ENCODE measurements at places on chromosomes 1 and 21. TPM values are rescaled to one million over a fixed set of nuclear protein-coding genes. Genes with fewer than 3 reads are reported as not detected.

Gene CHIA
- not detected for total RNA-seq

Gene MAEL
- total RNA-seq = not detected

Gene HJV
- not detected for total RNA-seq

Gene AIRE
- not detected for total RNA-seq

Gene LAMC2
- total RNA-seq = 29.6 TPM

Gene LORICRIN
- total RNA-seq = not detected

Gene PTPRC
- total RNA-seq = 0.01 TPM

Gene OR2T5
- total RNA-seq = not detected

Gene RSRP1
- 23.7 TPM for total RNA-seq

Gene PDE9A
- total RNA-seq = 1.1 TPM

Gene BACE2
- total RNA-seq = 23.3 TPM

Gene ADGRL2
- total RNA-seq = 12.2 TPM
